Activated CD8-positive, alpha-beta T cell treated with anti-CD3 and anti-CD28 coated beads for 36 hours (primary cell): ENCODE measurements at places on chromosomes 7 and 10. TPM values are rescaled to one million over a fixed set of nuclear protein-coding genes. Genes with fewer than 3 reads are reported as not detected.
A peak's percentile ranks its signal among the peaks of the same experiment; 100 is the strongest.

GRCh38 chr10:62059217-62059920, 157.9 kb downstream of the ARID5B start:
- peak overlapping the region; percentile 12 for H3K27ac ChIP-seq
- DNase-seq: no peak
- H3K4me3 ChIP-seq: no peak overlapping the region
- no peaks in the 10 kb centered on the region for H3K27me3 ChIP-seq
- H3K36me3 ChIP-seq: peaks cover 94% of the 10 kb centered on the region
- H3K4me1 ChIP-seq: peaks cover 82% of the 10 kb centered on the region

DNA sequence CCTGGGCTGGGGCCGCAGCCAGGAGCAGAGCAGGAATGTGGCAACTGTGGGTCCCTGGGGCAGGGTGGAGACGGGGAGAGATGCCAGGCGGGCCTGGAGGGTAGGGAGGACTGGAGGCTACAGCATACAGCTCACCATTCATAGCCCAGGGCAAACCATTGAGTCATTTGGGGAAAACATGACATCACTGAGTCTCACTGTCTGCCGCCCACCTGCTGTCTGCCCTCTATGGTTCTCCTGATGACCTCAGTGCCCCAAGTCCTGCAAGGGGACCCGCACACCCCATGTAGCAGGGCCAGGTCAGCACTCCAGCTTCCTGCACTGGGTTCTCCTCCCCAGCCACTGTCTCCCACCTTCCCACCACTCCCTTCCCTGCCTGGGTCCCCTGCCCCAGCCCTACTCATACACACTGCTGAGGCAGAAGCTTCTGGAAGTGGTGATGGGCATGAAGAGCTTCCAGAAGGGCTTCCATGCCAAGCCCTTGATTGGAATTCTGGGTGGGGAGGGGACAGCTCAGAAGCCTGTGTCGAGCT, 10.4 kb downstream of the CHST3 start:
- no peak overlapping the region for H3K4me3 ChIP-seq
- H3K36me3 ChIP-seq: no peaks in the 10 kb centered on the region
- H3K27ac ChIP-seq: peak overlapping the region; percentile 63
- H3K4me1 ChIP-seq: peaks cover 46% of the 10 kb centered on the region

DNA sequence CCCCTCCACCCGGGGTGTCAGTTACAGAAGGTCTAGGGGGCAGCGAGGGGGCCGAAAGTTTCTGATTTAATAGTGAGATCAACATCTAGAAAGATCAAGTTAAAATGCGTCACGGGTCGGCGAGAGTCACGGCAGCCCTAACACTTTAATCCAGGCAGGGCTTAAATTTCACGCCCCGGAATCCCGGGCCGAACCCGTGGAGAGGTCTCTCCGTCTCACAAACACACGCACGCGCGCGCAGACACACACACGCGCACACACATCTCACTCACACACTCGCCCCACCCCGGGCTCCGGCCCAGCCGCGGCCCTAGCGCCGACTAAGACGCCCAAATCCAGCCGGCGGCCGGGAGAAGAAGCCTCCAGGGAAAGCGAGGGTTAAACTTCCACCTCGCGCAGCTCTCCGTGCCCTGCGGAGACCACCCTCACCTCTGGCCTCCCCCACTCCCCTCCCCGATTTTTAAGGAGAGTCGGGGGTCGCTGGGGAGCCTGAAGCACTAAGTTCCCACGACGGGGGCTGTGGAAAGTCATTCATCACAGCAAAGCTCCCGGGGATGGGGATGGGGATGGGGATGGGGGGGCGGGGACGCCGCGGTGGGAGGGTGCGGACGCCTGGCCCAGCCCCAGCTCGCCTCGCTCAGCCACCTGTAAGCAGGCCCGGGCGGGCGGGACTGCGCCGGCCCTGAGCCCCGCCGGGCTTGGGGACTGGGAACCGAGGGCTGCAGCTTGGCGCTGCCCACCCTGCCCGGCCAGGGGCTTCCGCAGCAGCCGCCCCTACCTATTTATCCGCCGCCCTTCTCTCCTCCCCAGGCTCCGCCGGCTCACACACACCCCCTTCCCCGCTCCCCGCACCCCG, 1.6 kb downstream of the PDGFA start:
- H3K36me3 ChIP-seq: no peaks in the 10 kb centered on the region
- peak overlapping the region; percentile 63 for H3K27ac ChIP-seq
- peak; percentile 64 for DNase-seq
- peaks cover 29% of the 10 kb centered on the region for H3K27me3 ChIP-seq

- peaks cover 12% of the 10 kb centered on the region for H3K27me3 ChIP-seq
- H3K36me3 ChIP-seq: no peaks in the 10 kb centered on the region
- H3K4me3 ChIP-seq: no peak overlapping the region
- no peaks in the 10 kb centered on the region for H3K4me1 ChIP-seq
These were observed 171.1 kb downstream of the ADRA2A start for GRCh38 chr10:111247781-111248389.

DNA sequence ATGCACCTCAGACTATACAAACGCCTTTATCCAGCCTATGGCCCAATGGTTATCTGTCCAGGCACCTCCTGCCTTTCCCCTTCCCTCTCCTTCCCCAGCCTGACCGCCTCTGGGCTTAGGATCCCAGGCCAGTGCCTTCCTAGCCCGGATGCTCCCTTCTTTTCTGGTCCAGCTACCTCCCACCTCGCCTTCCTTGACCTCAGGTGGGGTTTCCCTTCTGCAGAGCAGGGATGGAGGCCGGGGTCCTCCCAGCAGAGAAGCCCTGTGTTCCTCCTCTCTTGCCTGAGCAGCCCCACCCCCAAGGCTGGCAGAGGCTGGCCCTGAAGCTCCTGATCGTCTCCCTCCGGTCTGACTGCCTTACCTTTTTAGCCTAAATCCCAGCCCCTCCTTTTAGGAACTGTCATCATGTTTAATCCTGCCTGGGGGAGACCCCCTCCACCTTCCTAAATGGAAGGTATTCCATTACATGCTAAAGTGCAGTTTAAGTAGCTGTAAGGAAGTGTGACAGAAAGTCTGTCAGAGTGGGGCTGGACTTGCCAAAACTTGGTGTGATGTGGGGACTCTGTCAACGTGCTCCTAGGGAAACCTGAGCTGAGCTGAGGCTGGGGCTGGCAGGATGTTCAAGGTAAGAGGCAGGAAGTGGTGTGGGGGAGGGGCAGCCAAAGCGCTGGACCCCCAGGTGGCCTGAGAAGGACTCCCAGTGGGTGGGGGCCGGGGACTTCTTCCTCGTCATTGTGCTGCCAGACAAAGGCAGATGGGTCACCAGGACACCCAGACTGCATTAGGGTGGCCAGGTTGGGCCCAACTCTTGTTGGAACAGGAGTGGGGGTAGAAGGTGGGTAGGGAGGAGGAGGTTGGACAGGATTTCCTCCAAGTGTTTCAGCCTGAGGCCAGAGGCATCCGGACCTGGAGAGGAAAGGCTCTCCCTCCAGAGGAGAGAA, 39.5 kb downstream of the LBX1 start:
- H3K4me1 ChIP-seq: no peaks in the 10 kb centered on the region
- H3K36me3 ChIP-seq: no peaks in the 10 kb centered on the region
- no peak overlapping the region for H3K4me3 ChIP-seq

HKDC1 gene
- 0.40 TPM for total RNA-seq

DNA sequence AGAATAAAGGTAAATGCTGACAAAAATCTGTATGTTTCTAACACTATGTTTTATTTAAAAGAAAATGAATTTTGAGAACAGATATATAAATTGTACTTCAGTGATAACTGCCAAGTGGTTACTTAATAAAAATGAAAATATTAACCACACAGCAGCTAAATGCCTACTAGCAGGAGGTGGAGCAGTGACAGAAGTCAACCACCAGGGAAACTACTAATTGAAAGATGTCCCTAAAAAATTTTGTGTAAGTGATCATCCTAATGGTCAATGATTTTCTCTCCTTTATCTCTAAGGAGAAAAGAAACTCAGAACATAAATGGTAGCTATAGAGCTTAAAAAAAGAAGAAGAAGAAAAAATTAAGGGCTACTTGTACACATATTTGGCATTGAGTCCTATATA, 22.9 kb downstream of the WNT16 start:
- H3K4me1 ChIP-seq: no peaks in the 10 kb centered on the region
- no peak overlapping the region for H3K4me3 ChIP-seq
- peaks cover 32% of the 10 kb centered on the region for H3K36me3 ChIP-seq
- no peak for DNase-seq

RAPGEF5 gene
- total RNA-seq: 0.92 TPM

DNA sequence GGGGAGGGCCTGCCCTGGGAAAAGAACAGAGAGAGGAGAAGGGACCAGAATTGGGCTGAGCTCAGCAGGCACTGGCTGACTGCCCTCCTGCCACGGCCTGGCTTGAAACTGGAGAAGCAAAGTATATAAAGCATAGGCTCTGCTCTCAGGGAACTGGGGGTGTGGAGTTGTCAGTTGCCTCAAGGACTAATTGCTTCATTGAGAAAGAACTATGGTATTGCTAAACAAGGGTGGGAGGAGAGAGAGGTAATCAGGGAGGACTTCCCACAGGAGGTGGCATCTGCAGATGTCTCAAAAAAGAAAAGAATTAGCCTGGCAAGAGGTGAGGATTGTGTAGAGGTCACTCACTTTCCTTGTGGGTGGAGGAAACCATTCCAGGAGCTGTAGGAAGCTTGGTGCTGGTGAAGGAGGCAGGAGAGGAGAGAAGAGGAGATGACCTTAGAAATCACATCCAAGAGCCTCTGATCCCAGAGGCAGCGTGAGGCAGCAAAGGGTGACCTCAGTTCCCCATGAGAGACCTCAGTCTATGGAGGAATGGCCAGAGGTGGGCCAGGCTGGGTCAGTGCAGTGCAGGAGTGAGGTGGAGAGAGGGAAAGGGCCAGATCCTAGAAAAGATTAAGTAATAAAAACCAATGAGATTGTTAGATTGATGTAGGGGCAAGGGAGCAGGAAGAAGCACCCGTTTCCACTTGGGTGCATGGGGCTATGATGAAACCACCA, 2.4 kb downstream of the PILRB start:
- no peak for DNase-seq
- peak overlapping the region; percentile 9 for H3K27ac ChIP-seq
- no peak overlapping the region for H3K4me3 ChIP-seq
- H3K27me3 ChIP-seq: no peaks in the 10 kb centered on the region
- H3K36me3 ChIP-seq: peaks cover 62% of the 10 kb centered on the region

OR2A1 gene
- total RNA-seq: not detected

DNA sequence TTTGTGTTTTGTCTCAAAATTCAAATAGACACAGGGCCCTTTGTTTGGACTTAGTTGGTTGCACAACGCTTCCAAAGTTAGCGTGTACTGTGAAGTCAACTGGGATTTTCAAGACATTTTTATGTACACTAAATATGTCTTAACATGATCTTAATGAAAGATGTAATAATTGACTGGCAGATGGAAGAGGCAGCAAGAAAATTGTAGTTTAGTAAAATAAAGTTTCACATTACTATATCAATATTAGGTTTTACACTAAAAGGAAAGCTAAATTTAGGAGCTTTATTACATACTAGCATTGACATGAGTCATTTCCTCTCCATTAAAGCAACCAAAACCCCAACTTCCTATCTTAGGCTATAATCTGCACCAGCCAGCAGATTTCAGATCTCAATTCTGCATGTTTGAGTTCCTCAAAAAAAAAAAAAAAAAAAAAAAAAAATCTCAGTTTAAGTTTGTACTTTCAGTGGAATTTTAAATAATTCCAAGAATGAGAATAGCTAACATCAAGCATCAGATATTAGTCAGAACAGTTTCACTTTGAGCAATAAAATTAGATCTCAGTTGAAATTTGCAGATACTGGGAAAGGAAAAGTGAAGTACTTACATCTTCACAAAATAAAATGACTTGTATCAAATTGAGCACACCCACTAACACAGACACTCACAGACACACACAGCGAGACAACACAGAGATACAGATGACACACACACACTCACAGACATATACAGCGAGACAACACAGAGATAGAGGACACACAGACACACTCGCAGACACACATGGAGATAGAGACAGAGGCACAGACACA, 346.6 kb upstream of the KLF6 start:
- no peak overlapping the region for H3K4me3 ChIP-seq
- H3K27ac ChIP-seq: no peak overlapping the region
- no peaks in the 10 kb centered on the region for H3K27me3 ChIP-seq
- peaks cover 45% of the 10 kb centered on the region for H3K4me1 ChIP-seq
- peaks cover under 1% of the 10 kb centered on the region for H3K36me3 ChIP-seq

DNA sequence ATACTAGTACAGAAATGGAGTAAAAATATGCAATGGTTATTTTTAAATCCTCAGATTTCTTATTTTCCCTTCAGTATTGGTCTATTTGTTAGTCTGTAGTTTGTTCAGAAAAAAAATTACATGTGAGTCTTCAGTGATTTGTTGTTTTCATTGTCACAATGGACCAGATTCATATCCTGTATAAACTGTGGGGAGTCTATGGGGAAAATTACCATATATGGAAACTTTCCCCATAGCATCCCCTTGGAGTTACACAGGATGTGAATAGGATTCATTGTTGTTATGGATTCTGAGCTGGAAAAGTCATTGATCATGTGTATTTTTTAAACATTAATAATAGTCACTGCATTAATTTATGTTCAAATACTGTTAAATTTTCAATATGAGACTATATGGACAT, 72.6 kb downstream of the ST7 start:
- no peak for DNase-seq
- H3K36me3 ChIP-seq: no peaks in the 10 kb centered on the region
- H3K4me3 ChIP-seq: no peak overlapping the region

- no peak within 1 kb of the TSS for H3K27ac ChIP-seq
- H3K4me3 ChIP-seq: peak within 1 kb of the TSS; percentile 58
- no peaks in the 10 kb centered on the region for H3K36me3 ChIP-seq
- peak; percentile 68 for DNase-seq
These were observed at the start of gene VWA2 for GRCh38 chr10:114239117-114239993. Gene VWA2 (plus strand): TSS chr10:114239254. CDS start chr10:114248714, 9,460 bp downstream.

GRCh38 chr7:81684514-81685269, 85.2 kb downstream of the HGF start:
- H3K27ac ChIP-seq: no peak overlapping the region
- no peaks in the 10 kb centered on the region for H3K4me1 ChIP-seq
- H3K4me3 ChIP-seq: no peak overlapping the region
- no peaks in the 10 kb centered on the region for H3K27me3 ChIP-seq
- no peaks in the 10 kb centered on the region for H3K36me3 ChIP-seq

CALHM3 gene
- total RNA-seq: not detected

- H3K4me3 ChIP-seq: no peak overlapping the region
- no peaks in the 10 kb centered on the region for H3K36me3 ChIP-seq
- peaks cover 10% of the 10 kb centered on the region for H3K4me1 ChIP-seq
- no peak for DNase-seq
- peaks cover 25% of the 10 kb centered on the region for H3K27me3 ChIP-seq
These were observed 55.6 kb upstream of the BET1 start for GRCh38 chr7:94059746-94060145.

GRCh38 chr7:31710171-31710570, 23.2 kb downstream of the PPP1R17 start:
- no peak for DNase-seq
- H3K4me1 ChIP-seq: no peaks in the 10 kb centered on the region
- no peaks in the 10 kb centered on the region for H3K36me3 ChIP-seq
- no peak overlapping the region for H3K4me3 ChIP-seq
- H3K27ac ChIP-seq: no peak overlapping the region

DNA sequence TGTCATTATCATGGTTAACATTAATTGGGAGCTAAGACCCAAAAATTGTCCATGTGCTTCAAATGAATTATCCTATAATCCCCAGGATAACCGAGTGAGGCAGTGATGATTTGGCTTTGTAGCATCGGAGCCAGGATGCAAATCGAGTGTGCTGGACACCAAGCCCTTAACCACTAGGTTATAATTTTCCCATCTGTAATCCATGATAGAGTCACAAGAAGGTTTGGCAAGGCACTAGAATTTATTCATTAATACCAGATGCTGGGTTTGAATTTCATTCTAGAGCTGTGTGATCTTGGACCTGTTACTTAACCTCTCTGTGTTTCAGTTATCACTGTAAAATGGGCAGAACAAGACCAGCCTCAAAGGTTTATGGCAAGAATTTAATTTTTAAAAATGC, 21.0 kb upstream of the ITGB1 start:
- no peak overlapping the region for H3K27ac ChIP-seq
- H3K27me3 ChIP-seq: no peaks in the 10 kb centered on the region
- H3K4me1 ChIP-seq: peaks cover 27% of the 10 kb centered on the region
- H3K4me3 ChIP-seq: no peak overlapping the region
